ENCODE measurements at places on chromosomes 4 and X. TPM values are rescaled to one million over a fixed set of nuclear protein-coding genes. Genes with fewer than 3 reads are reported as not detected.

NDNF gene
- 10.3 TPM for total RNA-seq

PLP1 gene
- total RNA-seq, result 65.0 TPM

DNAAF6 gene
- not detected for total RNA-seq

RNF150 gene
- 3.1 TPM for total RNA-seq

HTRA3 gene
- total RNA-seq, result 18.5 TPM

GLRA2 gene
- total RNA-seq, result 1.5 TPM

TCEAL9 gene
- total RNA-seq, result 27.3 TPM

APELA gene
- not detected for total RNA-seq

IL9R gene
- total RNA-seq, result 0.63 TPM

AGA gene
- 20.5 TPM for total RNA-seq

MTMR1 gene
- total RNA-seq, result 20.2 TPM

MAGEA11 gene
- not detected for total RNA-seq

SAGE1 gene
- total RNA-seq, result not detected

CFAP97 gene
- total RNA-seq, result 16.6 TPM

IL2 gene
- total RNA-seq, result not detected

CCDC120 gene
- 12.5 TPM for total RNA-seq

CENPVL3 gene
- not detected for total RNA-seq

L1CAM gene
- total RNA-seq, result 3.0 TPM

TLR2 gene
- total RNA-seq, result 2.0 TPM

TMPRSS11E gene
- not detected for total RNA-seq

IGSF1 gene
- not detected for total RNA-seq

HHIP gene
- 2.7 TPM for total RNA-seq

ZMYM3 gene
- total RNA-seq, result 13.7 TPM

ALAS2 gene
- not detected for total RNA-seq

TEX11 gene
- total RNA-seq, result 2.7 TPM

GAGE12F gene
- not detected for total RNA-seq

CENPVL1 gene
- not detected for total RNA-seq

CT55 gene
- not detected for total RNA-seq

IL3RA gene
- total RNA-seq, result 8.5 TPM

NAT8L gene
- total RNA-seq, result 0.24 TPM

GPC3 gene
- total RNA-seq, result 0.55 TPM
